Colonic mucosa (tissue), 4 donors: ENCODE measurements at places on chromosomes 11 and 22. TPM values are rescaled to one million over a fixed set of nuclear protein-coding genes. Genes with fewer than 3 reads are reported as not detected.
A peak's percentile ranks its signal among the peaks of the same experiment; 100 is the strongest.

DNA sequence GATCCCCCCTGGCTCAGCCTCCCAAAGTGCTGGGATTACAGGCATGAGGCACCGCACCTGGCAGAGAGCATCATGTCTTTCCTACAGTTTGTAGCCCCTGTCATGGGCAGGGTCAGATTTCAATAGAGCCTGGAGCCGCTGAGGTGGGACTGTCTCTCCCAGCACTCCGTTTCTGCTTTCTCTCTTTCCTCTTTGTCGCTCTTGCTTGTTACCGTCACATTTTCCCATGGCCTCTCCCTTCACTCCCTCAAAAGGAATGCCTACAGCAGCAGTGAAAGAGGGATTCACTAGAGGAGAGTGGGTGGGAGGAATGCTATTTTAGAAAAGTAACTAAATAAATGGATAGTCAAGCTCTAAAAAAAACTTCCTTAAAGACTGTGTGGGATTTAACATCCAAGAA is 136.7 kb upstream of the TTC12 start:
- DNase-seq = no peak

Gene CTSW
- total RNA-seq = 1.2 TPM

DNA sequence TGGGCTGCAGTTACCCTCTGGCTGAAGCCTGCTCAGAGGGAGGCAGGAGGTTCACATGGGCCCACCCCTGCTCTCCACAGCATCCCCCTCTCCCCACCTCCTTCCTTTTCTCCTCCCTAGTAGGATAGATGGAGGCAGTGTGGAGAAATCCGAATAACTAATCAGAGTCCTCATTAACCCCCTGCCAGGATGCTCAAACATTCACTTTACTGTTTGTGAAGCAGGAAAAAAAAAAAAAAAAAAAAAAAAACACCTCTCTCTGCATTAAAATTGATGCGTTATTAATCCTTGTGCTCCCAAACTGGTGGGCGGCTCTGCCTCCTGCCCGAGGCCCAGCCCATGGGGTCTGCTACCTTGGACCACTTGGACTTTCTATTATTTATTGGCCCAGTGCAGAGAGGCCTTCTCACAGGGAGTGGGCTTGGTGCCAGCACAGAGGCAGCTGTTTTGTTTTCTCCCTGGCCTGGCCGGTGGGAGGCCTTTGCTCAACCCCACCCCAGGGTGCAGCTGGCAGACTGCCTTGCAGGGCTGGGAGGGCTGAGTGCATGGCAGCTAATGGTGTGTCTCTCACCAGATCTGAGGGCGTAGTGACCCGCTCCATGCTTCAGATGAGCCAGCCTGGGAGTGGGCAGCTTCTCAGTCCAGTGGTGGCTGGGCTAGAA is 150.7 kb downstream of the PKNOX2 start:
- DNase-seq = no peak

GRCh38 chr11:125952973-125953372 is 7.1 kb downstream of the VSIG10L2 start:
- peak; percentile 57 for DNase-seq

GRCh38 chr11:27263046-27263445 is 100.0 kb downstream of the CCDC34 start:
- no peak for DNase-seq

GRCh38 chr22:36280379-36280778 is 27.4 kb downstream of the APOL1 start:
- no peak for DNase-seq

DNA sequence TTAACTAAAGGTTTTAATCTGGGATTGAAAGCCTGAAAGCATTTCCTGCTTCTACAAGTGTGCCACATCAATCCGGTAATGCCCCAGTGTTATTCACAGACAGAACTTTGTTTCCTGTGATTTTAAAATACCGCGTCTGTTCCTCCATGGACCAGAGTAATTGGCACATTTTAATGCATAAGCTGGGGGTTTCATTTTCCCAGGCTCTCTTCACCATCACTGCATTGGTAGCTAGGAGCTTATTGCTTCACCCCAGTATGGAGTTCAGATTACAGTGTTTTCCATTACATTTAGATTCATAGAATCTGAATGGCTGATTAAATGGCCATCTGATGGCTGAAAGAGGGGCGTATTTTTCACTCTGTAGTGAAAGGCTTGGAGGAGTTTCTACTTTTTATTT is 25.7 kb upstream of the CRTAM start:
- DNase-seq = no peak

GRCh38 chr11:64549969-64550368 is 41.1 kb upstream of the SLC22A12 start:
- DNase-seq = no peak

Gene SCN4B
- 0.59 TPM for total RNA-seq

Gene ROBO4
- total RNA-seq = 5.0 TPM

DNA sequence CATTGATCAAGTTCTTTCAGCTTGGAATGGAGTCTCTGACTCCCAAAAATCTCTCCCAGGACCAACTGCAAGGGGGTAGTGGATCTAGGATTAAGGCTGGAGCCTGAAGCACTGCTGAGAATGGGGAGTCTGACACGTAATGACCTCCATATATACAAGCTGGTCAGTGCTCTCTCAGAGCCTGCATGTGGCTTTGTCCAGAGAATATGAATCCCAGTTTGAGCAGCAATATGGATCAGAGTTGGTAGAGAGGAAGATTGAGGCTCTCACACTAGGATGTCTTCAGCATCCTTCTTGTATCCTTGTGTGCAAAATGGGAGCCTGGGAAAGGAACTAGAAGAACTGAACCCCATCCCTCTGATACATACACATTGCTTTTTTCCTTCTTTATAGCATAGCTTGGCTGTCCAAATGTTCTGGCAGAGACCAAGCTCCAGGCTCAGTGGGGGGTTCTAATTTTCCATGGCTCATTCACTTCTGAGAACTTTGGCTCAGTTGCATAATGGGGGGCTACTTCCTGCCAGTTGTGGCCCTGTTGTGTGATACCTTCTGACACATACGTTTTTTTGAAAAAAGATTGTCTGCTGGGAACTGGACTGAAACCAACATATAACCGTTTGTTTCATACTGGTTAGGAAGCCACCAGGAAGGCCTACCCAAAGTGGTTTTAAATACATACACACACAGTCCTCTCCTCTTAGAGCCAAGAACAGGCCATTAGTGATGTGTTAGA is 138.2 kb downstream of the ETS1 start:
- no peak for DNase-seq

GRCh38 chr11:19746086-19746485 is 33.4 kb downstream of the NAV2 start:
- no peak for DNase-seq

DNA sequence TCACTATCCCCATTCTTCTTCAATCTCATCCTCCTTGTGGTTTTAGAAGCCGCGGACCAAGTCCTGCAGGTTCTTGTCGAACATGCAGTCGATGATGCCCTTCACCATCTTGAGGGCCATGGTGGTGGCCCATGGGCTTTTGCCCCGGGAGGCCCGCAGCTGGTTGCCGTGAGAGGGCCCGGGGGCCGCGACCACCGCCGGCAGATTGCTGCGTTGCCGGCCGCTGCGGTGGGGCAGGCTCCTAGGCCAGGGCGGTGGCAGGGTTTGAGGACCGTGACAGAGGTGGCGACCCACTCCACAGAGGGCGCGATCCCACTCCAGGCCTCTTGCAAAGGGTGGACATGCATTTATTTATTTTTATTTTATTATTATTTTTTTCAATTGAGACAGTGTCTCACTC is 67.0 kb downstream of the APOL5 start:
- DNase-seq = no peak

DNA sequence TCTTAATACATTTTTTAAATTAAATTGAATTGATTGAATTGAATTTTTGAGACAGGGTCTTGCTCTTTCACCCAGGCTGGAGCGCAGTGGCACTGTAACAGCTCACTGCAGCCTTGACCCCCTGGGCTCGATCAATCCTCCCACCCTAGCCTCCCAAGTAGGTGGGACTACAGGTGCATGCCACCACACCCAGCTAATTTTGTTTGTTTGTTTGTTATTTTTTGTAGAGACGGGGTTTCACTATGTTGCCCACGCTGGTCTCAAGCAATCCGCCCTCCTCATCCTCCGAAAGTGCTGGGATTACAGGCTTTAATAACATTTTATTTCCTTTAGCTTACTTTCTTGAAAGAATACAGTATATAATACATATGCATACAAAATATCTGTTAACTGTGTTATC is 226.9 kb downstream of the BUD13 start:
- no peak for DNase-seq

DNA sequence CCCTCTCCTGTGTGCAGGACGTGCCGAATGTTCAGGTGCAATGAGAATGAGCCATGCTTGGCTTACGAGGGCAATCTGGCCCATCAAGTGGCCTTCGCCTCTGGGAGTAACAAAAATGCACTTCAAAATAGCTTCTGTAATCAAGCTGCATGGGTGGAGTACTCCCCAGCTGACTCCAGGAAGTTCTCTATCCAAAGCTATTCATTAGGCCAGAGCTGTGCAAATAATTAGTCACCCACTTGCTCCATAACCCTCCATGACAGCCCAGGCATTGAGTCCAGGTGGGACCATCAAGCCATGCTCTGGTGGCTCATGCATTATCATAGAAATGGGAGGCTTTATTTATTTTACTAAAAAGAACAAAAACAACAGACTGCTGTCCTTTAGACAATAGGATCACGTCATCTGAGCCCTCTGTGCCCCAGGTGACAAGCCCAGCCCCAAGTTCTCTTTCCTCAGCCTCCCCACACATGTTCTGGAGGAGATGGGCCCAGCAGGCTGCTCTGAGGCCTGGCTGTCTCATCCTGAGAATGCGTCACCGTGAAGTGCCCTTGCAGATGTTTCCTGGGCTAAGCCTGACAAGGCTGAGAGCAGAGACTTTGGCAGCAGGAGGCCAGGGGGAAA is 244.7 kb downstream of the ETS1 start:
- peak; percentile 38 for DNase-seq

- peak; percentile 63 for DNase-seq
Measured at GRCh38 chr22:43945632-43946383, 9.4 kb upstream of the SAMM50 start.

Gene ARHGAP1
- total RNA-seq = 81.7 TPM

- DNase-seq = peak; percentile 50
Measured at GRCh38 chr11:62664405-62665074, 470 bp downstream of the C11orf98 start.

DNA sequence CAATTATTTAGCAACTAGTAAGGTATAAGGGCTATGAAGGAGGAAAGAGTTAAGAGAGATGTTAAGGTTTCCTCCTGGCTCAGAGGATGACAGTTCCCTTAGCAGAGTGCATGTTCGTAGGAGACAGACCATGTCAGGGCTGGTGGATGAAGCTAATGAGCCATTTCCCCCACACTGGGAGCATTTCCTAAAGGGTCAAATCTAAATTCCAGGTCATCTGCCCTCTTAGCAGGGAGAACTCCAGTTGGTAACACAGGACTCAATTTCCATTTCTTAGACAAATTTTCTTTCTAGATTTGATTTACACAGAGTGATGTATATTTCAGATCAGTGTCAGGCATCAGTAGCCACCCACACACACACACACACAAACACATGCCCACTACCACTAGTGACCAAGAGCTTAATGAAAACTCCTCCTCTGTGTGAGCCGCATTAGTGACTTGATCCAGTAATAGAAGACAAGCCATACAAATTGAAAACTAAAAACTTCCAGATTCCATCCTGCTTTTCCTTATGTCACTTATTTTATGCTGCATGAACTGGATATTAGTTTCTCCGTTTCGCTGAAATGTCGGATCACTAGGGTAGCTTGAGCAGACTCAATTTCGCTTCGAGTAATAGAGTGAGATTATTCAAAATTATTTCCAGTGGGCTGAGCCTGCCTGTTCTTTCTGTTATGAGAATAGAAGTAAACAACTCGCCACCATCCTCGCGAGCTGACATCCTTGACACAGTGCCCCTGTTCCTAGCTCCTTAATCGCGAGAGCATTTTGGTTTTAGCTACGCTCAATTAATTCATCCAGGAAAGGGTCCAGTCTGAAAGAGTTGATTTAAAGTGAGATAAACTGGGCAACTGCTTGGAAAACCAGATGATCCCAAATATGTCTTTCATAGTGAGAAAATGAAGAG is 582.6 kb downstream of the SOX6 start:
- DNase-seq = no peak

GRCh38 chr11:7639643-7640025 is 33.7 kb downstream of the CYB5R2 start:
- peak; percentile 88 for DNase-seq

- DNase-seq = peak; percentile 71
Measured at GRCh38 chr11:19237813-19238212, 2.9 kb downstream of the E2F8 start.

GRCh38 chr22:40628354-40629042 is 8.0 kb downstream of the MRTFA start:
- no peak for DNase-seq

DNA sequence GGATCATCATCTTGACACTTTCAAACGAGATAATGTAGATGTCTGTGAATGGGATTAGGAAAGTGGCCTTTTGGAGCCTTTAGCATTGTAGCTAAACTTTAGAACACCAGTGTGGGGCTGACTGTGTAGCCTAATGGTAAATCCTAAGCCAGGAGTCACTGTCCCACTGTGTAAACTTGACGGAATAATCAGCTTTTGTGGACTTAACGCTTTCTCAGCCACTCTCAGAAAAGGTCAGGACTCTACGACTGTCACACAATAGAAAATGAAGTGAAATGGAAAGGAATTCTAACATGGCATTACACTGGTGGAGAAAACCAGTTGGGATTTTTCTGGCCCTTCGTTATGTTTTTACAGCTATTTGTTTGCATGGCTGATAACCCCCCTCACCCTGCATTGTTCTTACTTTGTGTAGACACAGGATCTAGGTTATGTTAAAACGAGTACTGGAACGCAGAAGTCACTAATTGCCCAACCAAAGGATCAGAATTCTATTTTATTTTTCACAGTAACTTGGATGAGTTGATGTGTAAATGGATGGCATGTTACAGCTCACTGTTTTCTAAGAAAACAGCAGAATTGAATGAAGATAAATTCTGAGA is 22.0 kb upstream of the GRAMD1B start:
- DNase-seq = no peak

DNA sequence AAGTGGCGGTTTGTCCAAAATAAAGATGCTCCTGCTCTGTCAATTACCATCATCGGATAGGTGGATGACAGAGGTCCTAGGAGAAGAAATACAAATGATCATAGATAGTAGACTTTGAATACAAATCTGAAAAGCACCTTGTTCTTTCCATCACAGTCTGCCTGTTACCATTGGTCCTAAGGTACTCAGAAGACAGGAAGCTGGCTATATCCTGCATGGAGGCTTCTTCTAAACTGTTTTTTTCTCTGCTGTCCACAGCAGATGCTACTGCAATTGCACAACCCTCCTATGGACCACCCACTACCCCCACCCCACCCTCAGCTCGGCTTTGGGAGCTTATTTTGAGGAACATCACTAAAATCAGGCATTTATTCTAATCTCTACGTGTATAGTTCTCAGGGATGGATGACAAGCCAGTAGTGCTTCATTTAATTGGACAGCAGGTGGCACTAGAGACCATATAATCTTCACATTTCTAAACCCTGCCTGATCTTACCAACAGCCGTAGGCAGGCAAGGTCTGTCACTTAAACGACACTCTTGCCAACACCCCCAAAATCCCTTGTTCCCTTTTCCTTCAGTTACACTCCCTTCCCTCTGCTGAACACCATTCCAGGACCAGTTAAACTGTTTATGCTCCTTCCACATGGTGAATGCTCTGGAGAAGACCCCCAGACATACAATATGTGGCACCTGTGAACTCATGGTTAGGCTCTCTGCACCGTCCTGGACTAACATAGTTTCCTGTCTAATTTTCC is 6.6 kb upstream of the PTS start:
- peak; percentile 52 for DNase-seq

Gene C1QTNF6
- 9.3 TPM for total RNA-seq

Gene OR8G5
- total RNA-seq = not detected
